ENCODE measurements at places on chromosomes 1 and 21. TPM values are rescaled to one million over a fixed set of nuclear protein-coding genes. Genes with fewer than 3 reads are reported as not detected.

CLCA1 gene
- total RNA-seq: not detected

TSPEAR gene
- not detected for total RNA-seq

SLC44A3 gene
- total RNA-seq: 1.9 TPM

SDE2 gene
- total RNA-seq: 7.2 TPM

RBP7 gene
- 11.2 TPM for total RNA-seq

SSBP3 gene
- 8.1 TPM for total RNA-seq

SPRR2G gene
- not detected for total RNA-seq

MAP1LC3C gene
- not detected for total RNA-seq

RPE65 gene
- total RNA-seq: not detected

TSPAN2 gene
- total RNA-seq: 1.4 TPM

AADACL3 gene
- not detected for total RNA-seq

Data from A549 treated with ZK216348 at 1 μM for 4 hours (cell line).